ENCODE measurements at places on chromosomes 12 and 14. TPM values are rescaled to one million over a fixed set of nuclear protein-coding genes. Genes with fewer than 3 reads are reported as not detected.
A peak's percentile ranks its signal among the peaks of the same experiment; 100 is the strongest.

DNA sequence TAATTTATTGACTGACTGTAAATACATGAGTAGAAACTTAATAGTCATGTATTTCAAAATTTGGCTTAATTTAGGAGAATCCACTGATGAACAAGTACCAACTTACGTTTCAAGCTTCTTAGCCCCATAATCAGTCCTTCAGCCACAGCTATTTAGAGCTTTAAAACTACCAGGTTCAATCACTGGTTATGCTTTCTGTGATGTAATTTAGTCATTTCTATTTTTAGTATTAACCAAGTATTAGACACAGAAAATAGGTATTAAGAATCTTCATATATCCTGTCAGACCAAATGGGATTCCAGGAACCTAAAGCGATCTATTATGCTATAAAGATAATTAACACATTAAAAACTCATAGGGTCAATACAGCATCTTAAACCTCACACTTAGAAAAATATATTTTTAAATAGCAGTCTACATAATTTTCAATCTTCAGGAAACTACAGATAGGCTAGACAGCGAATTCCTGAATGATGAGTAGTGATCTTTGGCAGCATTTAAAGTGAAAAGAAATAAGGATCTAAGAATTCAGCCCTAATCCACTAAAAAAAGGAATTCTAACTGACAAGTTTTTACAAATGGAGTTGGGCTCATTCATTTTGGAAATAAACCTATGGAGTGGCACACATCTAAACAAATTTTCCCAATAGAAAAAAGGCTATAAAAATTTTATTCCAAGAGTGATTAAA is 51.5 kb downstream of the ZC3H14 start:
- no peak for DNase-seq
- peak overlapping the region; percentile 9 for H3K4me3 ChIP-seq
- peak overlapping the region; percentile 35 for H3K27ac ChIP-seq
- no peaks in the 10 kb centered on the region for H3K27me3 ChIP-seq
- peaks cover 51% of the 10 kb centered on the region for H3K4me1 ChIP-seq
- peaks cover 12% of the 10 kb centered on the region for H3K36me3 ChIP-seq

Gene HOXC12
- 0.35 TPM for polyA plus RNA-seq

Gene RHOJ
- 0.26 TPM for polyA plus RNA-seq

- H3K27ac ChIP-seq = peak overlapping the region; percentile 32
- peaks cover 13% of the 10 kb centered on the region for H3K4me1 ChIP-seq
- no peak overlapping the region for H3K4me3 ChIP-seq
- peak; percentile 17 for DNase-seq
- H3K27me3 ChIP-seq = no peaks in the 10 kb centered on the region
- H3K36me3 ChIP-seq = no peaks in the 10 kb centered on the region
Observed at GRCh38 chr12:47307680-47308399, 228.1 kb upstream of the AMIGO2 start.

- peaks cover 52% of the 10 kb centered on the region for H3K4me1 ChIP-seq
- no peaks in the 10 kb centered on the region for H3K27me3 ChIP-seq
- H3K36me3 ChIP-seq = no peaks in the 10 kb centered on the region
- H3K27ac ChIP-seq = peak overlapping the region; percentile 99
- H3K4me3 ChIP-seq = peak overlapping the region; percentile 34
Observed at GRCh38 chr12:27973487-27973890, 956 bp upstream of the PTHLH start.

DNA sequence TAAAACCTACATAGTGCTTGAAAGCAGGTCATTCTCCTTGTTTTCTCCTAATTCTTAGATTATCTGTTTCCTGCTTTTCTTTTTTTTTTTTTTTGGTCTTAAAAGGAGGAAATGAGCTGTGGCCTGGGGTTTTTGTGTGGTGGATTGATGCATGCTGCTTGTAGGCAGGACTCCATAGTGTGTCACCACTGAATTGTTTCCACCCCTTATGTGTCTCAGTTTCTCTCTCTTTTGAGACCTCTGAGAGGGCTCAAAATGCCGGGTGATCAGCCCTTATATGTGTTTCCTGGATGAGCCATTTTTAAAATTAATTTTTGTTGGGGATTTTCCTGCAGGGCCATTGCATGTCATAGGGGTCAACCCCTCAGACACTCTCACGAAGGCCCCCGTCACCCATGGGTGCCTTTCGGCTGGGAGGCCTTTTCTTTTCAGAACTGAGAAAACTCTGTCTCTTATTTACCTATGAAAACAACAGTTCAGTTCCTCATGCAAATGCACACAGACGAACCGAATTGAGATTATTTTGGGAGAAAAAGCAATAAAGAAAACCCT is 32.0 kb upstream of the LRRK2 start:
- no peaks in the 10 kb centered on the region for H3K36me3 ChIP-seq
- H3K27ac ChIP-seq = no peak overlapping the region
- no peaks in the 10 kb centered on the region for H3K27me3 ChIP-seq

Gene MRPS35
- polyA plus RNA-seq = 34.8 TPM

- peaks cover 2% of the 10 kb centered on the region for H3K36me3 ChIP-seq
- H3K4me1 ChIP-seq = peaks cover 9% of the 10 kb centered on the region
- H3K27ac ChIP-seq = no peak overlapping the region
Observed at GRCh38 chr14:58288106-58288792, 10.1 kb upstream of the ARID4A start.

DNA sequence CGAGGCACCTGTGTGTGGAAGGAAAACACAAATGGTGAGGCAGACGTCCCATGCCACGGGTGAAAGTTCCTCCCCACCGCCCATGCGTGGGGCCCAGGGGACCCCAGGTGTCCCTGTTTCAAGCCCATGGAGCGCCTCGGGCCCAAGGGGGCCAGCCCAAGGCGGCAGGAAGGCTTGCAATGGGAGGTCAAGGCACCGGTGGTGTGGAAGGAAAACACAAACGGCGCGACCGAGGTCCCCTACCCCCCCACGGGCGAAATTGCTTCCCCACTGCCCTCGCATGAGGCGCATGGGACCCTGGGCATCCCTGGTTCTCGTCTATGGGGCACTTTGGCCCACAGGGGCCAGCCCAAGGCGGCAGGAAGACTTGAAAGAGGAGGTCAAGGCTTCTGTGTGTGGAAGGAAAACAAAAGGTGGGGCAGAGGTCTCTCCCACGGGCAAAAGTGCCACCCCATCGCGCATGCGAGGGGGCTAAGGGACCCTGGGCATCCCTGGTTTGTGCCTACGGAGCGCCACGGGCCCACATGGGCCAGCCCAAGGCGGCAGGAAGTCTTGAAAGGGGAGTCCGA is 379.4 kb downstream of the ALG10 start:
- no peaks in the 10 kb centered on the region for H3K27me3 ChIP-seq
- H3K4me1 ChIP-seq = no peaks in the 10 kb centered on the region
- no peak for DNase-seq
- H3K4me3 ChIP-seq = no peak overlapping the region

Gene SLC8A3
- not detected for polyA plus RNA-seq

DNA sequence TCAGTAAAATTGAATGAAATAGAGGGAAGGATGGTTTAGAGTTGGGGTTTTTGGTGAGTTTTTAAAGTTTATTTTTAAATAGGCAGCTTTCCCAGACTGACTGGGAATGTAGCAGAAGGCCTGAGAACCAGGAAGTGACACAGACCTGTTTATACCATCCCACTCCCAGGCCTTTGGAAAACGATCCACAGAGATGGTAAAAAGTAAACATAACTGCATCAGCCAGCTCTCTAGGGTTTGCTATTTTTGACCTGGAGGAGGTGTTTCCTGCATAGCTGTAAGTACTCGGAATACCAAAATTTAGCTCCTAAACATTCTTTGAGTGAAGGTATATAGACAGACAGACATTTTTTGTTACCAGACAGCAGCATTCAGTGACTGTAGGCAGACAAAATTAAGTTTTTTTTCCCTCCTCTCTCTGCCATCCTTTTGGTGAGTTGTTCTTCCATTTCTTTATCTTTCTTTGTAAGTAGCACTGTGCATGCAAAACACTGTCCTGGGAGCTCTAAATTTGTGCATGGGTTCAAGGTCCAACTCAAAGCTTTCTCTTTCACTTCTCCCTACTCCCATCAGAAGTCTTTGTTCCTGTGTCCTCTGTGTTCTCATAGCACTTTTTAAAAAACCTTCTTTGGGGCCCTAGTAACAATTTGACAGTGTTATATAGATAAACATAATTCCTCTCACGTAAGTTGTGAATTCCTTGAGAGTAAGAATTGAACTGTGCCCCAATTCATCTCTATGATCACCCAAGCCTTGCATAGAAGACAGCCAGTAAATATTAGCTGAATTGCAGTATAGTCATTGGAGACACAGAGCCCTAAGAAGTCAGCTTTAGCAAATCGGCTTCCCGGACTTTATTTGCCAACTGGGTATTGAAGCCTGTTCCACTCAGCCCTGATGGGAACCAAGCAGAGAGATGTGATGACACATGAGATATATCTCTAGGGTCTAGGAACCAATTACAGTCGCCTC is 37.4 kb downstream of the SUSD6 start:
- no peaks in the 10 kb centered on the region for H3K27me3 ChIP-seq
- peak overlapping the region; percentile 27 for H3K27ac ChIP-seq

- H3K4me3 ChIP-seq = no peak overlapping the region
- no peaks in the 10 kb centered on the region for H3K27me3 ChIP-seq
- no peaks in the 10 kb centered on the region for H3K4me1 ChIP-seq
- DNase-seq = no peak
Observed at GRCh38 chr12:90112666-90113065, 404.0 kb upstream of the ATP2B1 start.

Gene HIGD1C
- not detected for polyA plus RNA-seq

DNA sequence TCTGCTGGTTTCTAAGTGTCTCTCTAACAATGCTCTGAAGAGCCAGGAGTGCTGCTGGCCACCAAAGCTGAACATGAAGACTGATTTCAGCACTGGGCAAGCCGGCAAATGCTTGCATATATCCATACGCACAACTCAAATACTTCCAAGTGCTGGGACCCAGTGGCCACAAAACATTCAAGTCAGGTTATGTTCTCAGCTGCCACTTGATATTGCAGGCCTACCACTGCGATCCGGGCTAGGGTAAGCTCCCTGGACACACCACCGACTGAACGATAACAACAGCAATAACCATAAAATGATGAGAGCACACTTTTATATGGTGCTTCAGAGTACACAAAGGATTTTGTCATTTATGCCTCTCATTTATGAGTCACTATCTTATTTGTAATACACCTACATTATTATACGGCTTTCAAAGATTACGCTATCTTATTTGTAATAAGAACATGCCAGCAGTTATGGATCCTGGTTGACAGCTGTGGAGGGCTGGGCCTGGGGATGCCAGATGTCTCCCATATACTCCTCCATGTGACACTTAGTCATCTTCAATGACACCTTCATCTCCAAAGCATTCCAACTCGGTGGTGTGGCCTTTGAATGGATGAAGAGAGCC is 35.5 kb downstream of the CRACR2A start:
- peaks cover 4% of the 10 kb centered on the region for H3K27me3 ChIP-seq
- no peaks in the 10 kb centered on the region for H3K36me3 ChIP-seq
- no peaks in the 10 kb centered on the region for H3K4me1 ChIP-seq

- H3K27ac ChIP-seq = no peak overlapping the region
- no peaks in the 10 kb centered on the region for H3K36me3 ChIP-seq
- DNase-seq = no peak
- no peak overlapping the region for H3K4me3 ChIP-seq
Observed at GRCh38 chr12:29534935-29535334, 37.4 kb upstream of the OVCH1 start.

- no peak overlapping the region for H3K4me3 ChIP-seq
- H3K27me3 ChIP-seq = peaks cover 11% of the 10 kb centered on the region
- H3K27ac ChIP-seq = no peak overlapping the region
- H3K4me1 ChIP-seq = peaks cover 8% of the 10 kb centered on the region
- no peaks in the 10 kb centered on the region for H3K36me3 ChIP-seq
Observed at GRCh38 chr14:51180577-51180976, 59.5 kb upstream of the TMX1 start.

Gene AQP2
- not detected for polyA plus RNA-seq

DNA sequence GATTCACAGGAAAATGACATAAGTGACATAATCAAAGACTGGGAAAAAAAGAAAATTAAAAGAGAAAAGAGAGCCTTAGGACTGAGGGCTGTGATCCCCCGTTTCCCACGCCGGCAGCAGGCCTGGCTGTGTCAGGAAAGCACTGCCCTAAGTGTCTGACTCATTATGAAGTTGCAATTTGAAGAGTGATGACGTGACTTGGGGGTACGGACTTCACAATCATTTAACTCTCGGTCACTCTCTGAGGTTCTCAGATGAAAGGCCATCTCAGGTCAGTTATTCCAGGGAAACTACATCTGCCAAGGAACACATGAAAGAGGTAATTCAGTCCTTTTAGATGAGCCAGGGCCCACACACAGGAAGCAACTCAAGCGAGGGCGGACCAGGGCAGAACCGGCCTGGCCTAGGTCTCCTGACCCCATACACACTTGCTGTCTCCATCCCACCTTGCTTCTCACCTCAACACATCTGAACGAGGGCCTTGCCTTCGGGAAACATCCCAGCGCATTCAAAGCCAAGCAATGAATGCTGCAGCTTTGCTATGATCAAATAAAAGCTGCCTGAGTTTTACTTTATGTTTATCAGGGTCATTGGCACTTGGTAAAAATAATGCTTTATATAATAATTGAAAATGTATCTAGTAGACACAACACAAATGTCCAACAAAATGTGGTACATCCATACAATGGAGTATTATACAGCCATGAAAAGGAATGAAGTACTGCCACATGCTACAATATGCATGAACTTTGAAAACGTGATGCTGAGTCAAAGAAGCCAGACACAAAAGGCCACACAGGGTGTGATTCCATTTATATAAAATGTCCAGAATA is 2.7 kb downstream of the SSH1 start:
- H3K27me3 ChIP-seq = no peaks in the 10 kb centered on the region
- peaks cover 16% of the 10 kb centered on the region for H3K36me3 ChIP-seq
- DNase-seq = no peak
- peaks cover 34% of the 10 kb centered on the region for H3K4me1 ChIP-seq
- H3K27ac ChIP-seq = peak overlapping the region; percentile 86
- peak overlapping the region; percentile 64 for H3K4me3 ChIP-seq

DNA sequence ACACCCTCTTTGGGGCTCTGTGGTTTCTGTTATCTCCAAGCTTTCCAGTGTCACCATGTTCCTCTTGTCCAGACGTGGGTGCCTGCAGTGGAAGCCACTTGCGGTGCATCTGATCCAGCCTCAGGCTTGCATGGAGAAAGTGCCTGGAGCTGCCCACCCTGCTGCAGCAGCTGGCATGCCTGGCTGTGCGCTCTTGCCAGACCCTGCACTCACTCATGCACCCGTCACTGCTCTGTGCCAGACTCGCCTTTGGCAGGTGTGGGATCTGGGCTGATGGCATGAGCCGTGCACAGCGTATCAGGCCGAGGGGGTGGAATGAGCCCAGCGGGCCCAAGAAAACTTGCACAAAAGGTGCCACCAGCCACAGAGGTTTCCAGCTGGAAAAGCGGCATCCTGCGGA is 105.1 kb downstream of the MNAT1 start:
- no peak for DNase-seq
- no peaks in the 10 kb centered on the region for H3K4me1 ChIP-seq
- peaks cover 9% of the 10 kb centered on the region for H3K36me3 ChIP-seq

- H3K36me3 ChIP-seq = no peaks in the 10 kb centered on the region
- no peak for DNase-seq
- no peak overlapping the region for H3K4me3 ChIP-seq
- no peaks in the 10 kb centered on the region for H3K27me3 ChIP-seq
- no peaks in the 10 kb centered on the region for H3K4me1 ChIP-seq
- no peak overlapping the region for H3K27ac ChIP-seq
Observed at GRCh38 chr12:11150832-11151231, 16.4 kb upstream of the TAS2R30 start.

Gene RDH16
- polyA plus RNA-seq = 0.10 TPM

GRCh38 chr12:104315326-104316224 is 12.0 kb downstream of the EID3 start:
- no peak overlapping the region for H3K27ac ChIP-seq
- peaks cover 57% of the 10 kb centered on the region for H3K36me3 ChIP-seq
- no peaks in the 10 kb centered on the region for H3K27me3 ChIP-seq
- no peak overlapping the region for H3K4me3 ChIP-seq
- no peak for DNase-seq

Gene HOTAIR
- 2.5 TPM for polyA plus RNA-seq

All from keratinocyte (primary cell).